ENCODE measurements at places on chromosomes 13 and 19.

- DNase-seq: peak; percentile 44
Observed at GRCh38 chr19:46766569-46767317, 20.5 kb upstream of the STRN4 start.

DNA sequence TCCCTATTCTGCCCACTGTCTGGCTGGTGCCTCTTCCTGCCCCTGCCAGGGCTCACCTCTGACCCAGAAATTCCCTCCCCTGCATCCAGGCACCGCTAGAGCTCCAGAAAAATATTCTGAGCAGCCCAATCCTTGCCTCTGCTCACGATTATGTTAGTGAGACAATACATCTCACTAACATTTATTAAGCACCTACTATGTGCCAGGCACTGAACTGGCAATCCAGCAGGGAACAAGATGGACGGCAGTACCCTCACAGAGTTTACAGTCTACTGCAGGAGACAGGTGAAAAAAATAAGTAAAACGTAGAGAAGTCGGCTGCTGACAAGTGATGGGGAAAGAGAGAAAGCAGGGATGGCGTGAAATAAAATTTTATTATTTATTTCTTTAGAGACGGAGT, 5.5 kb downstream of the TINCR start:
- DNase-seq: no peak

DNA sequence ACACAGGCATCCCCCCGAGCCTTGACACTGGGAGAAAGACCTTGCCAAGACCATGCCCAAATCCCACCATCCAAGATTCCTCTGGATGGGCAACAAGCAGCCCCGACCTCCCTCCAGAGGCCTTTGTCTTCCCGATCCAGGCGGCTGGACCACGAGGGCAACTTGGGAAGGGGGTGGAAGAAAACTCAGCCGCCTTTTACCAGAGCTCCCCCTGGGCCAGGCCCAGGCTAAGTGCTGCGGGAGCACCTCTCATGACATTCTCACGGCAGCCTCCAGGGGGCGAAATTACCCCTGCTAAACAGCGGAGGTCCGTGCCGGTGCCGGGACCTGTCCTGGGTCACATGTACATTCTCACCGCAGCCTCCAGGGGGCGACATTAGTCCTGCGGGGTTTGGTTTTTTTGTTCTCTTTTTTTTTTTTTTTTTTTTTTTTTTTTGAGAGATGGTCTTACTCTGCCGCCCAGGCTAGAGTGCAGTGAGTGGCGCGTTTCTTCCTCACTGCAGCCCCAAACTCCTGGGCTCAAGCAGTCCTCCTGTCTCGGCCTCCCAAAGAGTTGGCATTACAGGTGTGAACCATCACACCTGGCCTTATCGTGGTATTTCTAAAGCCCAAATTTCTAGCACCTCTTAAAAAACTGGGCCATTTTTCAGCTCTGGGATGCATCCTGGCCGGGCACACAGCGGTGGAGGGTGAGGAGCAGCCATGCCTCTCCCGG, 2.1 kb upstream of the RSPH6A start:
- DNase-seq: peak; percentile 68

GRCh38 chr19:32165750-32166149, 179.7 kb upstream of the ZNF507 start:
- no peak for DNase-seq

DNA sequence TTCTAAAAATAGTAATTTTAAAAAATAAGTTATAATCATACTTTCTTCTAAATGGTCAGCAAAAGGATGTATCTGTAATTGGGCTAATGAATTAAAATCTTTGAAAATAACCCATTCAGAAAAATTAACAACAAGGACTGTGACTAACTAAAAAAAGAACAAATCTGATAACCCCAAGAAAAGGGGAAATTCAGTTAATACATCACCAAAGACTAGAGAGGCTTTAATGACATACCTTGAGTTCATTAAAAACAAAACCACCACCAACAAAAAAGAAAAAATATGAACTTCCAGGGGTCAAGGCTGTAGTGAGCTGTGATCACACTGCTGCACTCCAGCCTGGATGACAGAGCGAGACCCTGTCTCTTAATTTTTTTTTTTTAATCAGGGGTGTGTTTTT, 121.8 kb downstream of the TBC1D4 start:
- no peak for DNase-seq

GRCh38 chr13:110228936-110229904, 77.7 kb downstream of the COL4A1 start:
- no peak for DNase-seq

DNA sequence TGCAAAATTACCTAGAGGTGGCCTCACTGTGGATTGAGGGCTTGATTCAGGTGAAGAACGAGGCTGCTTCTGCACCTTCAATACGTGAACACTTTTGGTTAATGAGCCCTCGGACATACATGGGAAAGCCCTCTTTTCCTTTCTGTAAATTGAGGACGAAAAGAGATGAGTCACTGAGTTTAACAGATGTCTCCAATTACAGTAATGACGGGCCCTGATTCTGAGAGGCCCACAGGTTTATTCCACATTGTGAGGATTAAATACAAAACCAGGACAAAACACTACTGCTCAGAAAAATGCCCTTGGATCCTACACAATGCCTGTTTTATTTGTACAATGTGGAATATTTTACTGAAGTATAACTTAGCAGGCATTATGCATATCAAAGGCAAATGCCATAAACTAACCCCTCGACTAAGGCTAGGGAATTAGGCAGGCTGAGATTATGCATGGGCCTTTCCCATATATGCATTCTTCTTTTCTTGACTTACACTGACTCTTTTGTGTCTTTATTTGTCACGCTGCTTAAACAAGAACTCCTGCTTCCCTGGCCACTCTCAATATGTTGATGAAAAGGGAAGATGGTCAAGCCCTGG, 819.9 kb downstream of the OLFM4 start:
- peak; percentile 65 for DNase-seq

DNA sequence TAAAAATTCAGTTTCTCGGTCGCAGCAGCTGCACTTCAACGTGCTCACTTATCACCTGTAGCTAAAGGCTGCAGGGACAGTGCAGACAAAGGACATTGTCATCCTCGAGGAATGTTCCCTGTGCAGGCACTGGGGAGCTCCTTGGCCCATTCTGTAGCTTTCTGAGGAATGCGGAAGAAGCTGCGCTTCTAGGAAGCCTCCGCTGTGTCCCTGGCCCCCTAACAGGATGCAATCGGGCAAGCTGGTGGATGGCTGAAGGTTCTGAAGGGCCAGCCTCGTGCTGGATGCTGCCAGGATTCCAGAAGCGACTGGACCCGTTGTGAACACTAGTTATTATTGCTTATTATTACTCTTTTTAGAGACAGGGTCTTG, 8.1 kb downstream of the ANO8 start:
- DNase-seq: no peak

GRCh38 chr19:43560687-43561086, 14.6 kb downstream of the XRCC1 start:
- DNase-seq: no peak

DNA sequence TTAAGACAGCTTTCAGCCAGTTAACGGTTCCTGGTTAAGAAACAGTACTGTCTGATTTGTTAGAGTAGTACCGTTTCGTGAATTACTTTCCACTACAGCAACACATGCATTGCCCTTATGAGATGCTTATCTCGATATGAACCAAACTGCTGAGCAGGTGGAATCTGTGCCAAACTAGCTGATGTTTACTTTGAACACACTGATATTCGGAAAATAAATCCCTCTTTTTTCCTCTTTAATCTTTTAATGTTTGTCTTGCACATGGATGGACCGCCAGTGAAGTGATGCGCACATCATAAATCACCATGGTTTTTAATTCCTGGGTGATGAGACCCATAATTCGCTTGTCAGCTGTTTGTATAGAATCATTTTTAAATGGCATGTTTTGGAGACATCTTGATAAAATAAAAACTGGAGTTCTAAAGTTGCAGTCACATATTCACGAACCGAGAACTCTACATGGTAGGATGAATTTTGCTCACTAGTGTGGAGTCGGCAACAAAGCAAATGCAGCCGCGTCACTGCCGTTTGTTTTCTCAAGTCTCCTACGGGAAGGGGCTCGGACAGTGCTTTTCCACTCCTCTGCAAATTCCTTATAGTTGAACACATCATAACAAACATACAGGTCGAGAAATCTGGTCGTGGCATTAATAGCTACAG, 1.1 kb downstream of the GJA3 start:
- peak; percentile 59 for DNase-seq

DNA sequence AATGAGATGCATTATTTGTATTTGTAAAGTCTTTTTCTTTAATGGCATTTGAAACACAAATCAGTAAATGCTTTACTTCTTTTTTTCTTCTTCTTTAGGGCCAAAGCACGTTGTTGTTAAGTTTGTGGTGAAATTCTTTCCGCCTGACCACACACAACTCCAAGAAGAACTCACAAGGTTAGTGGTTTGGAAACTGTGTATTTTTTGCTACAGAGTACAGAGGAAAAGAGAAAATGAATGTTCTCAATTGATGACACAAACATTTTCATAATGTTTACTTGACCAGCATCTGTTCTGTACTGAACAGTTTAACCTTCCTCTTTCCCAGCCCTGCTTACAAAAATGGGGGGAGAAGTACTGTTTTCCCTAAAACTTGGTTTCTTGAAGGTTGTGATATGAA, 190.9 kb upstream of the RNF113B start:
- DNase-seq: no peak

GRCh38 chr13:27528908-27529307, 78.5 kb upstream of the MTIF3 start:
- no peak for DNase-seq

GRCh38 chr13:110136660-110137585, 170.0 kb downstream of the COL4A1 start:
- DNase-seq: no peak

DNA sequence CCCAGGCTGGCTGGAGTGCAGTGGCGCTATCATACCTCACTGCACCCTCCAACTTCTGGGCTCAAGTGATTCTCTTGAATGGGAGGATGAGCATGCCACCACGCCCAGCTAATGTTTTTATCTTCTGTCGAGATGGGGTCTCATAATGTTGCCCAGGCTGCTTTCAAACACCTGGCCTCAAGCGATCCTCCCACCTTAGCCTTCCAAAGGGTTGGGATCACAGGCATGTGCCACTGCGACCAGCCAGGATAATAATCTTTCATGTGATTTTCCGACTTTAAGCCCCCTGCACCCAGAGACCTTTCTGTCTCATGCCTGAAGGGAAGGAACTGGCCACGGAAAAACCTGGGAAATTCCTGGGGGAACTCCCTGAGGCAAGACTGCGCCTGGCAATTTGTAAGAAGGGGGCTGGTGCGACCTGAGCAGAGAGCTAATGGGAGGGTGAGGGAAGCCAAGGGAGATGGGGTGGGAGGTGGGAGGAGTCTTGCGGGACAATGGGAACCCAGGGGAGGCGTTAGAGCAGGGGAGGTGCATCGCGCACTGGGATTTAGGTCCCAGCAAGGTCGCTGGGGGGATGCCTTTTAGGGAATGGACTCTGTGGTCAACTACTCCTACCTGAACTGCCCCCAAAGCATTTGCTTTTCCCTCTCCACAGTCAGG, 1.2 kb upstream of the CCDC124 start:
- peak; percentile 55 for DNase-seq

DNA sequence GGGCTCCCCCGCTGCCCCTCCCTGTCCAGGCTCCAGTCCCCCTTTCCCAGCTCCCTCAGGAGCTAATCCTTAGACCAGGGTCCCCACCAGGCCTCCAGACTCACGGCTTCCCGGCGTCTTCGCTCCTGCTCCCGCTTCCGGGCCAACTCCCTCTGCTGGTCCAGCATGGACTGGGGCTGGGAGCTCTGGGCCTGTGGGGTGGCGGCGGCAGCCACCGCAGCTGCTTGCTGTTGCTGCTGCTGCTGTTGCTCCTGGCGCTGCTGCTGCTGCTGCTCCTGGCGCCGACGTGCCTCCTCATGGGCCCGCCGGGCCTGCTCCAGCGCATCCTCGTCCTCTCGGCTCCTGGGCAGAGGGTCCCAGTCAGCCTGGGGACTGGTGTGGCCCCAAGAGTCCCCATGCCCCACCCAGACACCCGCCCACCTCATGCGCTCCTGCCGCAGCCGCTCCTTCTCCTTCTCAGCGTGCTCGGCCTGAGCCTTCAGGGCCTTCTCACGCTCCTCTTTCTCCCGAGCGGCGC, 6.4 kb upstream of the EPHX3 start:
- no peak for DNase-seq

- DNase-seq: no peak
Observed at GRCh38 chr13:95251641-95252040, 49.6 kb downstream of the ABCC4 start.

DNA sequence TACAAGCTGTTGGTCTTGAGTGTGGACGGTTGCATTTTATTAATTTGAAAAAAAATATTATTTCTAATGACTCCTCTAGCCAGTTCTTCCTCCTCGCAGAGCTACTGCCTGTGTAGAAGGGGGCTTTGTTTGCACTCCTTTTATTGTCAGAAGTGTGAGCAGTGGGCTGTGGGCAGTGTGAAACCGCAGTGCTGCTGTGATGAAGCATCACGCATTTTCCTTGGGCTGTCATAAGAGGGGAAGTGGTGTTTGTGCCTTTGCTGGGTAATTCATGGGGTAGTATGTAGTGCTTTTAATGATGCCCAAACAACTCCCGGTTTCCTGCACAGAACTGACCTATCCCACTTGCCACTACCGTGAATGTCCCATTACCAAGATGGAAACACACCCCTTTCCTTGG, 357.3 kb downstream of the ZNF536 start:
- DNase-seq: no peak

GRCh38 chr13:82571653-82572052, 1310.6 kb downstream of the SLITRK1 start:
- DNase-seq: no peak

GRCh38 chr13:27997904-27998522, 9.5 kb upstream of the URAD start:
- DNase-seq: peak; percentile 12

- DNase-seq: no peak
Observed at GRCh38 chr13:48891586-48891985, 84.1 kb upstream of the FNDC3A start.

DNA sequence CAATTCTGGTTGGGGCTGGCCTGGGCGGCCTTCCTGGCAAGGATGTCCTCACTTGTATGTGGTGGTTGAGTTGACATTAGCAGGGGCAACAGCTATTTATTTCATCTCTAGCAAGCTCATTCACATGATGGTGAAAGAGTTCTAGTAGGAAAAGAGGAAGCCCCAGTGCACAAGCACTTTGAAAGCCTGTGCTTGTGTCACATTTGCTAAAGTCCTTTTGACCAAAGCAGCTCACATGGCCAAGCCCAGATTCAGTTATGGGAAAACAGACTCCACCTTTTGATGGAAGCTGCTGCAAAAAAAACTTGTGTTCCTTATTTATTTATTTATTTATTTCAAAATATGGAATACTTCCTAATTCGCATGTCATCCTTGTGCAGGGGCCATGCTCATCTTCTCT, 17.2 kb downstream of the GTF2F2 start:
- no peak for DNase-seq

GRCh38 chr13:34721631-34722595, 220.2 kb upstream of the NBEA start:
- DNase-seq: no peak
